Activated CD4-positive, CD25-positive, alpha-beta regulatory T cell treated with anti-CD3 and anti-CD28 coated beads, Interleukin-2, amount 50 U/mL, for 72 hours (primary cell): ENCODE measurements at places on chromosomes 4 and X.

DNA sequence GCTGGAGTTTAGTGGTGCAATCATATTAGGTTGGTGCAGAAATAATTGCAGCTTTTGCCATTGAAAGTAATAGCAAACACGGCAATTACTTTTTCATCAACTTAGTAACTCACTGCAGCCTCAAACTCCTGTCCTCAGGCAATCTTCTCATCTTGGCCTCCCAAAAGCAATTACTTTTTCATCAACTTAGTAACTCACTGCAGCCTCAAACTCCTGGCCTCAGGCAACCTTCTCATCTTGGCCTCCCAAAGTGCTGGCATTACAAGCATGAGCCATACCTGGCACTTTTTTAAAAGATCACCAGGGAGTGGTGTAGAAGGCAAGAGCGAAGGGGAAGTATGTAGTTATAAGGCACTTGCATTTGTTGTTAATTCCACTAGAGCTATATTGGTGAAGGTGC, 491.1 kb upstream of the ADGRL3 start:
- DNase-seq = no peak

DNA sequence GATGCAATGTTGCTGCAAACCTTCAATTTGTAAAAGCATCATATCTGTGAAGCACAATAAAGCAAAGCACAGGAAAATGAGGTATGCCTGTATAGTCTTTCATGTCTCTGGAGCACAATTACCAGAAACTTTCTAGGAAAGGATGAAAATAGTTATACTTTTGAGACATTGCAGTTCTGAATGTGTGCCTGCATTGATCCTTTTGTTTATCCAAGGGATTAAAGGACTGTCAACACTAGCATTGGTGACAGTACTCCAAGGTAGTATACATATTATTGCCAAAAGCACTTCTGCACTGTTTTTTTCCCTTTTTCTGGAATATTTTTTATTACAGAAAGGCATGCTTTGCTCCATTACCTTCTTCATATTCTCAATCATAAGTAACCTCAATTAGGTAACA, 476.0 kb downstream of the GABRG1 start:
- no peak for DNase-seq

DNA sequence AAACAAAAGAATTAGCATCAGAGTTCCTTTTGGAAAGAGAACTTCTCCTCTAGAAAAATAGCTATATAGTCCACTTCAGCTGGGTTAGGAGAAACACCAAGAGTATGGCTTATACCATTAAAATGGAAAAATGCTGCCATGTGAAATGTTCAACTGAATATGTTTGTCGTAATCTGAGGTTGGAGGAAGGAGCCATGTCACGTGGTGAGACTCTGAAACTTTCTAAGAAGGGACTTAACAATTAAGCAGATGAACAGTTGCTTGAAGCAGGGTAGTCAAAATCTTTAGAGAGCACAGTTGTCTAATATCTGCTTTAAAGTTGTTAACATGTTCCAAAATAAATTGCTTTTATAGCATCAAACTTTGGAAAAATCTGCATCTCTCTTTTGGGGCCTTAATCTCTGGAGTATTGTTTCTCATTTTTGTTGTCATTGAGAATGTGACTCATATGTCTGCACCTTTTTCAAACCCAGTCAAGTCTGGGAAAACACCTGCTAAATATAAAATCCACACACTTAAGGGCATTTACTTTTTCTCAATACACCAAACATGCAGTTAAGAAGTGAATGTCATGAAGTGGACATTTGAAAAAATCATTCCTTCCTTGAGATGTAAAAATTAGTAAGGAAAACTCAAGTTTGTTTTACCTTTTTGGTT, 168.8 kb upstream of the PDE5A start:
- no peak for DNase-seq

DNA sequence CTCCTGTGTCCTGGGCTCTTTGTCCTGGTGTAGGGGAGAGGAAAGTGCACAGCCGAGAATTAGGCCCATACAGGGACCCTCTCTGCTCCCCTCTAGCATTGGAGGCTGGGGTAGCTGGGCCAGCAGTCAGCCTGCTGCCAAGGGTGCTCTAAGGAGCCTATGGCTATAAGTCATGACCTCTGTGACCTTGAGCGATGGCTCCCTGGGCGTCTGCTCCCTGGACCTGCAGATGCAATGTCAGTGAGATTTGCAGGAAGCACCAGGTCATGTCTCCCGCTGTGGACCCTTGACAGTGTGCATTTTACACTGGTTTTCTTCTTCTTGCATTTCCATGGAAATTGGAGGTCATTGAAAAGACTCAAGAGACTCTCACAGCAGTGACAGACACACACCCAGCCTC, 234.1 kb upstream of the PSAPL1 start:
- DNase-seq = no peak

DNA sequence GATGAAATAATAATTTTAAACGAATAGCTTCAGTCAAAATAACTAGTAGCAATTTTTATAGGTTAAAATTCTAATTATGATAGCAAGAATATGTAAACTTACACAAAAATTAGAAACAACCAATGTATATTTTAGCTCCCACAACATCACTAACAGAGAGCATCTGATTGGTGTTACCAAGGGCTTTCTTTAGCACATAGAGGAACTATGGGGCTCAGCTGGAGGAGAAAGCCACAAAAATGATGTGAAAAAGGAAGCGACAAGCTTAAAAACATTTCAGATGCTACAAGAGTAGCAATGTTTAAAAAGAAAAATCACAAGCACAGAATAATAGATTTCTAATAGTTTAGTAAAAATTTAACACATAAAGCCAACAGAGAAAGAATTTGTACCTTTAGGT, 56.3 kb downstream of the ATP8A1 start:
- DNase-seq = no peak

DNA sequence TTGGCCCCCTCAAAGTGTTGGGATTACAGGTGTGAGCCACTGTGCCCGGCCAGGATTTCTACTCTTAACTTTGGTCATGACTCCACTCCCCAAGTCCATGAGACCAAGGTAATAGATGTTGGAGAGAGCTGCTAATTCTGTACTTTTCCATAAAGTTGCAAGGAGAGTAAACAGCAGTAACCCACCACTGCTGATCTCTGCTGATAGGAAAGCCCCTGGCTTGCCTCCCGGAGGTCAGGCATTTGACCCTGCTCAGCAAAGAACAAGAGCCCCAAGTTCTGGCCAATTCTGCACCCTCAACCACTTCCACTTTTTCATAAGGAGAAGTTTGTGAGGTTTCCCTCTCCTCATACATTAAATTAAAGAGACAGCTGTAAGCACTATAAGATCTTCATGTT, 143.0 kb downstream of the RASL11B start:
- no peak for DNase-seq

- DNase-seq = no peak
These were observed 46.6 kb upstream of the PHF8 start for GRCh38 chrX:54090880-54091279.

DNA sequence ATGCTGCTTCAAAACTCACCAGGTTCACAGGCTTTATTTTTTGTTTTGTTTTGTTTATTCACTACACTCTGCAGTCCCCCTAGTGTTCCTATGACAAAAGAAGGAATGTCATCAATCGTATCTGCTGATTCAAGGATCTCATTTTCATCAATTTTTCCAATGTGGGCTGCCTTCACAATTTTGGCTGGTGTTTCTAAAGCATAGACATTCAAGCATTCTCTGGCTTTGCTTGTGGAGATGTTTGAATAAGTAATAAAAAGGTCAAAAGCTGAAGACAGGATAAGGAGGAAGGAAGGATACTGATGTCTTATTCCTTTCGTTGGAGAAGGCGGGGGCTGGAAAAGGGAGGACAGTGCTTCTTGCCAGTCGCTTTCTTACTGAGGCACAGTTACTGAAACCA, 12.2 kb upstream of the KCNIP4 start:
- DNase-seq = no peak

DNA sequence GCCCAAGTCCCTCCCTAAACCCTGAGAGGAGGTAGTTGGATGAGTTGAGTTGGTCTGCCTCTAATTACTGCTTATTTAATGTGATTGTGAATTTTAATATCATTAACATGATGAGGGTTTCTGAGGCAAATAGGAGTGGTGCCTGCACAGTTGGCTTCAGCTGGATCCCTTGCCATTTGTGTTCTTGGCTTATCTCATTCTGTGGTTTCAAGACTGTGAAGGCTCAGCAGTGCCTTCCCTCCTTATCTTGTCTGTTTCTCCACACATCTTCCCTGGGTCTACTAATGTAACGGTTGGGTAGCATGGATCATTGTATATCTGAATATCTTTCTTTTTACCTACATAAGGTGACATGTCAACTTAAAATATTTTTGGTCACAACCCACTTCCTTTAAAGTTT, 1.6 kb upstream of the SLC10A4 start:
- no peak for DNase-seq

GRCh38 chr4:137124278-137124932, 407.9 kb downstream of the PCDH18 start:
- DNase-seq = no peak

- no peak for DNase-seq
These were observed 12.4 kb downstream of the PPID start for GRCh38 chr4:158710814-158711213.

GRCh38 chr4:155795991-155796390, 37.2 kb downstream of the GUCY1B1 start:
- DNase-seq = no peak

DNA sequence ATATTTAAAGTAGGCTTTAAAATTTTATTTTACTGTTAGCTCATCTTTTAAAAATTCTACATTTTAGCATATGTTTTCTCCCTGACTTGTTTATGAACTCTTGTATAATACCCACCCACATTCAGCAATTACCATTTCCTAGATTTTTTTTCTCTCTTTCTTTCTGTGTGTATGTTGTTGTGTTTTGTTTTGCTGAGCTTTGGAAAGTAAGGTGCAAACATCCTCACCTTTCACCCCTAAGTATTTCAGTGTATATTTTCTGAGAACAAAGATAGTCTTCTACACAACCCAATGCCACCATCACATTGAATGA, 18.8 kb downstream of the GRPR start:
- no peak for DNase-seq

DNA sequence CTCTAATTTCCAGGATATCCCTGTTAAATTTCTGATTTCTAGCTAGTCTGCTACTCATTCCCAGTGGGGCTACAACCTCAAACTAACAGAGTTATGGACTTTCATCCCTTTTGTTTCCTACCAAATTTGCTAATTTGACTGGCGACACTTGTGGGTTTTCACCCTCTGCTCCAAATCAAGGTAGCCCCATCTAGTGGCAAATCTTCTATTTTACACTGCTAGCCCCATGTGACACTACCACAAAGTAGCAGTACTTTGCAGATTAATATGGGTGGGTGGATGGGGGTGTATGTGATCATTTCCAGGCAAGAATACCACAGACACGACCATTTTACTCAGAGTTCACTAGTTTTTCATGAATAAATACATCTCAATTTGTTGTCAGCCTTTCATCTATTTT, 150.3 kb downstream of the MSL3 start:
- no peak for DNase-seq

DNA sequence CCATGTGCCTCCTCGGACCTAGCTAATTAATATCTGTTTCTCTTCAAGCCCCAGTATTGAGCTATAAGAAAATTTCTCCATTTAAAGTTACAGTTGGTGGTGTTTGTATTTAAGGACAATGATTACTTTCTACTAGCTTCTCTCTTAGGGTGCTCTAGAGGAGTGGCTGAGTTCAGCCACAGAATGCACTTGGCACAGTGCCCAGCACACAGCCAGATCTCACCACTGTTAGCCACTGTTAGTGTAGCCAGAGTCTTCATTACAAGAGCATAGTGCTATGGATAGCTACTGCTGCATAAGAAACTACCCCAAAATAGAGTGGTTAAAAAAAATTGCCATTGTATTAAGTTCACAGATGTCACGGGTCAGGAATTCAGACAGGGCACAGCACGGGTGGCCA, 421.3 kb downstream of the BCOR start:
- DNase-seq = no peak

DNA sequence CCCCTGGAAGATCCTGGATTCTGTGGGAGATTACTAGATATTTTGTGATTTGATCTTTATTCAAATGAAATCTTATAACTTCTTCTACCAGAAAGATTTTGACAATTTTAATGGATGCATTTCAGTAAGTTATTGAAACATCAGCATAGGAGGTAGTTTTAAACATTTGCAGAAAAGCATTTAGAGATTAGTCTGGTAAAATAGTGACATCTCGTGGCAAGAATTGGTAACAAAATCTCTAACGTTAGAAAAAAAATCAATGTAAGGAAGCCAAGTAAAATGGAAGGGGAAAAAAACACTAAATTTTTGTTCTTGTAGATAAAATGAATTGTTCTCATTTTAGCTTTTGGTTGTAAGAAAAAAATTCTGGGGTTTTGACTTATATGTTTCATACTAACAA, 73.3 kb downstream of the TASL start:
- no peak for DNase-seq

- DNase-seq = no peak
These were observed 423.9 kb downstream of the FAM133A start for GRCh38 chrX:94097868-94098267.

GRCh38 chrX:149032449-149032848, 472.7 kb downstream of the IDS start:
- DNase-seq = no peak

- DNase-seq = no peak
These were observed 23.1 kb upstream of the GATB start for GRCh38 chr4:151783867-151784266.

- DNase-seq = no peak
These were observed 95.1 kb downstream of the MAD2L1 start for GRCh38 chr4:119971431-119972084.

GRCh38 chr4:122625156-122625555, 4.3 kb upstream of the IL21 start:
- DNase-seq = no peak

DNA sequence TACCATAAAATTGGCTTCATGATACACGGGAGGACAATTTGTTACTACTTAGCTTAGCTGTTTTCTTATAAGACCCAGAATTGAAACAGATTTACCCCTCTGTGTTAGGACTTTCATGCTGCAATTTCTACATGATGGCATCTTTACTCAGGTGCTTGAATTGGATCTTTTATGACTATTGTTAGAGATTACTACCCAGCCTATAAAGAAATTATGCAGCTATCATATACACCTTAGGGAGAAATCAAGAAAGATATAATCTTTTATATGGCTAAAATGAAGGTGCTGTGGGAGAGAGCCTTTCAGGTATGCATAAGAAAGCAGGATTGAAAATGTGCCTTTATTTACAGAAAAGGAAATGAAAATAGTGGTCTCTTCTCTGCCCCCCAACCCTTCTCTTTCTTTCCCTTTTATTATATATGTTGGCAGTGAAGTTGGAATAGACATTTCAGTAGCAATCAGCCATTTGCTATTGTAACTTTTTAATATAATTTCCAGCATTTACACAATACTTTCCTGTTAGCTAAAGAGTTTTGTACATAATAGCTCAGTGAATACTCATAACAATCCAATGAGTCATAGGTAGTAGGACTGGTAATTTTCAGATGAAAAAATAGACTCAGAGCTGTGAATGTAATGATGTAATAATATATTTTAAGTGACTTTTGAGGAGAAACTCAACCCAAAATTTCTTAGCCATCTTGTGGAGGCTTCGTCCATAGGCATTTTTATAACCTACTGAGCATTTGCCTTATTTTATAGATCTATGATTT, 311.8 kb downstream of the ADGRL3 start:
- no peak for DNase-seq
